Glomerular endothelial cell (primary cell): ENCODE measurements at places on chromosomes 12 and 14. TPM values are rescaled to one million over a fixed set of nuclear protein-coding genes. Genes with fewer than 3 reads are reported as not detected.

Gene SLC38A4
- total RNA-seq, result 0.10 TPM in 1 of 2 replicates, not detected in the other

Gene GALNT9
- total RNA-seq, result 0.35 TPM in 1 of 2 replicates, not detected in the other

Gene CPNE8
- 21.2 and 24.9 TPM in 2 replicates for total RNA-seq

Gene TAS2R42
- total RNA-seq, result not detected in 2 replicates

Gene FBXO21
- total RNA-seq, result 42.0 and 82.8 TPM in 2 replicates

Gene RNASE13
- not detected in 2 replicates for total RNA-seq

Gene TMPRSS12
- total RNA-seq, result not detected in 2 replicates

Gene RACGAP1
- total RNA-seq, result 10.2 and 15.7 TPM in 2 replicates

Gene NTF3
- total RNA-seq, result 0.39 TPM in 1 of 2 replicates, not detected in the other

- DNase-seq, result no peak
Observed at GRCh38 chr12:53050426-53051057, 677 bp downstream of the TNS2 start.

GRCh38 chr12:78684419-78684818 is 180.2 kb upstream of the SYT1 start:
- no peak for DNase-seq

- no peak for DNase-seq
Observed at GRCh38 chr12:61452076-61452475, 808.1 kb upstream of the USP15 start.

DNA sequence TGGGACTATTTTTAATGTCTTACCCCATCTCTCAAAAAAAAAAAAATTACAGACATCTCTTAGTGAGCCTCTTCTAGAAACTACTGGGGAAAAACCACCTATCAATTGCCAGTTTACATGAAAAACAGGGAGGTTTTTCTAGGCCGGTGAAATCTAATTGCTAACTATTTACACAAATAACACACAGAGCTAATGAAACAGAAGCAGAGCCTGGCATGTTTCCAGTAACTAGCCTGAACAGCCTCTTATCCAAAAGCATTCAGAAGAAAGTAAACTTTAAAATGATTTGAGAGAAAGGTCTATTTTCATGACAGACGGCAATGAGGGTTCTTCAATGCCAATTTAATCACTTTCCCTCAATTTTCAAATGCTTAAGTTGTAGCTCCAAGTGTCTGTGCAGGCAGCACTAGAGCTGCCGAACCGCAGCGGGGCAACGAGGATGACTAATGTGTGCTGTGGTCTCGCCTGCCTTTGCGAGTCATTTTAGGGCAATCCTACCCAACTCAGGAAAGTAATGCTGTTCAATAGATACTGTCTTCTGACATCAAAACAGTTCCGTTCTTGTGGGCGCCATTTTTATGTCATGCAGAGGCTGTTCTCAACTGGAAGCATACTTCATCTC is 84.6 kb downstream of the SETD3 start:
- DNase-seq, result no peak

DNA sequence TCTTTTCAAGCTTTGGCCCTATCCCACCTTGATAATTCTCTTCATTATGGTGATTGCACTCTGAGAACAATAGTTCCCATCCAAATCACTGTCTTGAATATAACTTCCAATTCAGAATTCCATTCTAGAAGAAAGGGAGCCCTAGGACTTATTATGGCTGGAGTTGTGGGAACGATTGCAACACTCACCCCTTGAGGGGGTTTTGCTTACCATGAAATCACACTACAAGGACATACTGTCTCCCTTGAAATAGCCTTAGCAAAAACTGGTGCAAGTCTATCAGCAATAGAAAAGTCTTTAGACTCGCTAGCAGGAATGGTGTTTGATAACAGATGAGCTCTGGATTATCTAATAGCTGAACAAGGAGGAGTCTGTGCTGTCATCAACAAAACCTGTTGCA is 31.4 kb upstream of the OXA1L start:
- no peak for DNase-seq

DNA sequence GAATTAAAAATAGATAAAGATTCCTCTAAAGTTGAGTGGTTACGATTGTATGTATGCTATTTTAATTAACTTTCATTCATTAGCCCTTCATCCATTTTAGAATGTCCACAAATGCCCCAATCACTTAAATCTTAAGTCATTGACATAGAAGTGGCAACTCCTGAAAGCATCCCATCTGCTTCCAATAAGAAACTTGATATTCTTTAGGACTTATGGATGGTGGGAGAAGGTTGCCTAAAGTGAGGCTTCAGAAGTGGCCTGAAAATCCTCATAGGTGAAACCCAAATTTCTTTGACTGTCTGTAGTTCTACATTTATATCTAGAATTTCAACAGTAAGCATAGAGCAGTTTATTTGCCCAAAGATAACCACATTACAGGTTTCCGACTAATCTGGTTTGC is 161.7 kb upstream of the HMGA2 start:
- DNase-seq, result no peak
